Left colon (tissue), 2 donors: ENCODE measurements at places on chromosomes 4 and X. TPM values are rescaled to one million over a fixed set of nuclear protein-coding genes. Genes with fewer than 3 reads are reported as not detected.

RIPPLY1 gene
- total RNA-seq = not detected

CENPE gene
- total RNA-seq = 6.6 TPM

HS3ST1 gene
- total RNA-seq = 6.7 TPM

DRP2 gene
- 0.21 TPM for total RNA-seq

FHDC1 gene
- 14.9 TPM for total RNA-seq

CLNK gene
- total RNA-seq = not detected

DIAPH2 gene
- total RNA-seq = 29.6 TPM

NUDT10 gene
- not detected for total RNA-seq

DACH2 gene
- total RNA-seq = not detected

OTUD6A gene
- total RNA-seq = not detected

FAM47A gene
- total RNA-seq = not detected

ODAPH gene
- total RNA-seq = not detected

VSIG1 gene
- not detected for total RNA-seq

NWD2 gene
- 0.34 TPM for total RNA-seq
